NCI-H526 treated with DMSO at 0.1 percent for 48 hours (cell line): ENCODE measurements at places on chromosomes 1 and 21.

DNA sequence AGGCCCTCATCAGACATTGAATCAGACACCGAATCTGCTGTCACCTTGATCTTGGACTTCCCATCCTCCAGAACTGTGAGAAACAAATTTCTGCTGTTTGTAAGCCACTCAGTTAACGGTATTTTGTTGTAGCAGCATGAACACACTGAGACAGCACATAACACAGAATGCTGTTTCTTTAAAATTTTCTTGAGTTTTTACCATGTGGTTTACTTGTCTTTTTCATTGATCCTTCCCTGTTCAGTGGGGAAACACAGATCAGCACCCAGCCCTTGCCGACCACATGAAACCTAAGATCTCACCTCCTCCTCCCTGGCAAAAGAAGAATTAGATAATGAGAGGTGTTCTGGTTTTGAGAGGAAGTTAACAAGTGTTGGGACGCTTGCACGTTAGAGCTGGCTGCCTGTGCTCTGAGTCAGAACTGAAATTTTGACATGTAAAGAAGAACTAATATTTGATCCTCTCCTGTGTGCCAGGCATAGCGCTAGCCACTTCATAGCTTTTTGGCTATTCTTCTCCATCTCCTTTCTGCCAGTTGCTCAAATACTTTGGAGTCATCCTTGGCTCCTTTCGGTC, 179.6 kb downstream of the DHRS3 start:
- DNase-seq = no peak

DNA sequence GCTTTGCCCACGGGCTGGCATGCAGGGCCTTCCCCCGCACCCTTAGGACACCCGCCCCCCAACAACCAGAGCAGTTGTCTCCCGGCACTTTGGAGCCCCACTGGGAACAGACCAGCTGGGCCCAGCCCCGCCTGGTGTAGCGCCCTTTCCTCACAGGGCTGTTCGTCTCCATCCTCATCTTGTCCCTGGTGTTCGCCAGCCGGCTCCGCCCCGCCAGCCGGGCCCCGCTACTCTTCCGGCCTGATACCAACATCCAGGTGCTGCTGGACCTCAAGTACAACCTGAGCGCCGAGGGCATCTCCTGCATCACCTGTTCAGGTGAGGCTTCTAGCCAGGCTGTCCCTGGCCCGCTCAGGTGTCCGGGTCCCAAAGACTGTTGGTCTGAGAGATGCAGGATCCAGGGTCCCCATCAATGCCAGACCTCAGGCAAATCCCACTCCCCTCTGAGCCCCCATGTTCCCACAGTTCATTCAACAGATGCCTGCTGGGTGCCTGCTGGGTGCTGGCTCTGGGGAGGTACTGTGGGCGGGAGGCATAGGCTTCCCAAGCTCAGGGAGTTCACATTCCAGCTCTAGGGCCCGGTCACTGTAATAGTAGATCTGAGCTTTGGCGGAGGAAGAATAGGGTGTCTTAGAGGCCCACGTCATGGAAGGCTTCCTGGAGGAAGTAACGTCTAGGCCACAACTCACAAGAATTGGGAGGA, 41.7 kb downstream of the DISP3 start:
- no peak for DNase-seq

- DNase-seq = no peak
Measured at GRCh38 chr1:18712252-18712600, 81.6 kb downstream of the PAX7 start.

DNA sequence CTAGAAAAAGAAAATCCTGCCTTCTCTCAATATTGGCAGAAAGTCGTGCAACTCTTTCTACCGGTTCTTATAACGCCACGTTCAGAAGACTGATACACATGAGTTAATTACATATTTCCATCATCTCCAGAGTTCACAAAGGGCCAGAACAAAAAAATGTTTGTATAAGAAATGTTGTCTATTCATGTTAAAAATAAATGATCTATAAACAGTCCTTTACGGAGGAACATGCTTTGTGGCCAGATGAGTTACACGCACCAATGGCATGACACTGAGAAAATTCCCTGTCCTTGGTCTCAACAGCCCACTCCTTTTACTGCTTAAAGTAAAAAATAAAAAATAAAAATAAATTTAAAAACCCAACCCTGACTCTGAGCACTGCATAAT, 29.5 kb downstream of the C2CD2 start:
- no peak for DNase-seq

DNA sequence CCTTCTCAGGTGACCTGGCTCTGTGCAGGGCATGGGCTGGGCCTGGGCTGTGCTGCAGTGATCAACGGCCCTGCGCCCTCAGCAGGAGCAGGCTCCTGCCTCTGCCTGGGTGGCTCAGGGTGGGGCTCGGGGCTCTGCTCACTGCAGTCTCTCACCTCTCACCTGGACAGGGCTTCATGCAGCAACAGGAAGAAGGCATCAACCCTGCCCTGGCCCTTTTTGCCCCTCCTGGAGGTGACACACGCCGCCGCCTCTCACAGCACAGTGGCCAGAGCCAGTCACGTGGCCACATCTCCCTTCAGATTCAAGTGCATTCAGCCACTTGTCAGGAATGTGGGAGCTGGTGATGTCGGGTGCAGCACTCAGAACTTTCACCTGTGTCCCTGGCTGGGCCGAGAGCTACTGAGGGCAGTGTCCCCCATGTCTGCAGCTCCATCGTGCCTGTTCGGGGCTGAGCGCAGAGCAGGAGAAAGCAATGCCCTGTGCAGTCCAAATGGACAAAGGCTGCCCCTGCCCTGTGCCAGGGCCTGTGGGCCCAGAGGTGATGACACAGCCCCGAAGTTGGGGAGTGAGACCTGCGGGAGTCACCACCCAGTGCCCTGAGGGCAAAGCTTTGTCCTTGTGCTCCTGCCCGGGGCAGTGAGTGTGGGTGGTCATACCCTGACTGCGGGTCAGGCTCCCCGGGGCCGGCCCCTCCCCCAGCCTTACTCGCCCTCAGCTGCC, 314.0 kb downstream of the PTPRU start:
- DNase-seq = no peak

GRCh38 chr1:112371775-112372174, 24.2 kb upstream of the CTTNBP2NL start:
- no peak for DNase-seq

GRCh38 chr1:26692211-26692792, 3.5 kb upstream of the ARID1A start:
- DNase-seq = peak; percentile 99

GRCh38 chr1:145871994-145872924, 13.4 kb upstream of the PIAS3 start:
- DNase-seq = no peak

DNA sequence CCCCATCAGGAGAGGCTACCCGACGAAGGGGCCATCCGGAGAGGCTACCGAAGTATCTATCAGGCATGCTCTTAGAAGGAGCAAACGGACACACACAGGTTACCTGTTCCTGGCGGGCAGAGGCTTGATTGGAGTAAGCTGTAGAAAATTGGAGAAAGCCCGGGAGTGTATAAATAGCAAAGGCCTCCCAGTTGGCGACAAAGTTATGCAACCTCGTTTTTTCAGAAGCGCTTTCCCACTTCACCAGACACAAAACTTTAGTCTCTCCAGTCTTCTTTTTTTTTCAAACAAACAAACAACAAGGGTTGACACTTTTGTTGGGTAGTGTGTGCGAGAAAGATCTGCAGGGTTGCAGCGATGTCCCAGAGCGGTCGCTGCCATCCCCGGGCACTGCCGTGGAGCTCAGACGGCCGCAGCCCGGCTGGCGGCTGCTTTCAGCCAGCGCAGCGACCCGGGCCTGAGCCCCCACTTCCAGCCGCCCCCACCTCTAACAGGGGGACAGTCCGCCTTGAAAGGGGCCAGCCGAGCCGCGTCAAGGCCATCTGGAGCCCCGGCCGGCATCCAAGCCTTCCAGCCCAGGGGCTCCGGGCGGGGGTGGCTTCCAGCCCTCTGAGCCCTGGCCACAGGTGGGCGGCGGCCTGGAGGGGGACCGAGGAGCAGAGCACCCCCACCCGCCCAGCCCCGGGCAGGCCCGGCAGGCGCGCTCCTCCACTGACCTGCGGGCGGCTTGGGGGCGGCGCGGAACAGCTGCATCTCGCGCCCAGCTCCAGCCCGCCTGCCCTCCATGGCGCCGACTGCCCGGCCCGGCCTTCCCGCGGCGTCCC, 616 bp downstream of the MCOLN3 start:
- peak; percentile 5 for DNase-seq

GRCh38 chr21:14312871-14313270, 70.1 kb downstream of the HSPA13 start:
- no peak for DNase-seq

DNA sequence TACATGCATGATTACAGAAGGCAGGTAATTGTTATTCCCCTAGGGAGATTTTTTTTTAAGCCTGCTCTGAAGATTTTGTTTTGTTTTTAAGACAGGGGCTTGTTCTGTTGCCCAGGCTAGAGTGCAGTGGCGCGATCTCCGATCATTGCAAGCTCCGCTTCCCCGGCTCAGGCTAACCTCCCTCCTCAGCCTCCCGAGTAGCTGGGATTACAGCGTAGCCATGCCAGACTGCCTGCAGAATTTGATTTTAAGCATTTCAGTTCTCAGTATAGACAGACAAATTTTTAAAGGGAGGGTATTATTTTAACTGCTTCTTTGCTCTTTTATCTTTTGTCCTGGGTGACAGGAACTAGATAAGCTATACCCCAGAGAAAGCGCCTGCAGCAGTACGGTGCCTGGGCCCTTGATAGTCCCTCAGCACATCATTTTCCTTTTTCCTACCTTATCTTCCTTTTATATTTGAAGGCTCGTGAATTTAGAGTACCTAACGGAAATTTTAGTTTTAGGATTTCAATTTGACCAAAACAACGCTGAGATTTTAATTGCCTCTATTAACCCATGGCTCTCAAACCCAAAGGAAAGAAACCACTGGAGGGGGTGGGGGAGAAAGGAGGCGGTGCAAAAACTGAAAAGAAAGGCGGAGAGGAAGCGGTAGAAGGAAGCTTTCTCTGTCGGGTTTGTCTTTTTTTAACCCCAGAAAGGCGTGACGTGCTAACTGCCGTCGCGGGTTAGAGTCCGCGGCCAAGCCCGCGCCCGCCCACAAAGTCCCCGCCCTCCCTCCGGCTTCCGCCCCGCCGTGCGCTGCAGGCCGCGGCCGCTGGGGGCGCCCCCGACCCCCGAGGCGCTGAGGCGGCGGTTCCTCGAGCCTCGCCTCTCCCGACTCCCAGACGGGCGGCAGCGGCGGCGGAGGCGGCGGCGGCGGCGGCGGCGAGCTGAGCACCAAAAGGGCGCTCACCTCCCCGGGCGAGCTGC, at the start of gene EEIG2:
Gene EEIG2, plus strand, starts transcription at position 886 of the 972 bp plus-strand sequence. CDS start 329 bp downstream, outside the sequence.
- peak; percentile 35 for DNase-seq

DNA sequence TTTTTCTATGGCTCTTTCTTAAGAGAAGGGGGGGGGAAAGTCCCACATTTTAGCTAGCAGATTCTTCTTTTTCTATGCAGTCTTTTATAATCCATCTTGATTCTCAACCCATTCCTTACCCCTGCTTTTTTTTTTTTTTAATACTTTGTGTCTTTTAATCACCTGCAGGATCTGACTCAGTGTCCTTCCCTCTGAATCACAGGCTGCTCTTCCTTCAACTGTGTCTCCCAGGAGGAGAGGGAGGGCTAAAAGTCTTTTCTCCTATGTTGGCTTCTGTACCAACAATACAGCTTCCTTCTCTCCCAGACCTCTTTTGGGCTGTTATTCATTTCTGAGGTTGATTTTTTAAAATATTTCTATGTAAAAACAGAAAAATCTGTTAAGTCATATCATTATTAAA, 686.2 kb downstream of the ADGRL2 start:
- DNase-seq = no peak

DNA sequence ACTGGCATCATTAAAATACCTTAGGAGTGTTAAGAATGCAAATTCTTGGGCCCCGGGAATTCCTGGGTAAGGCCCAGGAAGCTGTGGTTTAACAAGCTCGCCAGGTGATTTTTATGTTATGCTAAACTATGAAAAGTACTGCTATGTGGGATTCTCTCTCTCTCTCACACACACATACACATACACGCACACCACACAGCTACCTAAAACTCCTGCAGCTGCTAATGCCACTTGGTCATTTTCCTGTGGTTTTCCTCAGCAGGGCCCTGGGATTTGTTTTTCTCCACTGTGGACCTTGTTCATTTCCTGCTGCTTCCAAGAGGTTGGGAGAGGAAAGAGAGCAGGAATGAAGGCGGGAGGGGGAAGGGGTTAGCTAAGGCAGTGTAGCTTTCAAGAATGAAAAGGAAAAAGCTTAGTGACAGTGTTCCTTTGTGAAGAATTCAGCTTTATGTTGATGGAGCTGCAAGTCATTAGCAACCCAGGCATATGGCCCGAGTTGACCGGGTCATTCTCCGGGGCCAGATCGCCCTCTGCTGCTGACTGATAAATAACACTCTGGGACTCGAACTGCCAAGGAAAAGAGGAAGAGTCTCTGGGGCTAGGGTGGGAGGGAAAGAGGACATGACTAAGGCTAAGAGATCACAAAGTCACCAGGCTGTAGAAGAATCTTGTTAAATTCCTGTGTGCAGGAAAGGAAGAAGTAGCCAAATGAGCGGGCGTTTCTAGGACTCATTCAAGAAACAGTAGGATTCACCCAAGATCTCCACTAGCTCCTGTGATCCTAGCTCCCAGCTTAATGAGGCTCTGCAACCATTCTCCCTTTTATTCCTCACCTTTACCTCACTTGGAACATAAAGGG, 30.5 kb upstream of the LRIG2 start:
- peak; percentile 95 for DNase-seq

DNA sequence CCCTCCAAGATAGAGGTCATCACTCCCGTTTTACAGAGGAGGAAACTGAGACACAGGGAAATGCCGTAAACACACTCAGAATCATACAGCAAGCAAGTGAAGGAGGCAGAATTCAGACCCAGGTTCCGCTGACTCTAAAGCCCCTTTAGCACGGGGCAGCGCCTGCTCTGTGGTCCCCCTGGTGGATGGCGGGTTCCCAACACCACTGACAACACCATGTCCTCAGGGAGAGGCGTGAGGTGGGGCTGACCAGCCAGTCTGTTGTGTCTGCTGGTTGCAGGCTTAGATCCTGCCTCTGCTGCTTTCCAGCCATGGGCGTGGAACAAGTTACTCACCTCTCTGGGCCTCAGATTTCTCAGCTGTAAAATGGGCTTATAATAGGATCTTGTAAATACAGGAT, 617.3 kb downstream of the MATN1 start:
- DNase-seq = no peak

DNA sequence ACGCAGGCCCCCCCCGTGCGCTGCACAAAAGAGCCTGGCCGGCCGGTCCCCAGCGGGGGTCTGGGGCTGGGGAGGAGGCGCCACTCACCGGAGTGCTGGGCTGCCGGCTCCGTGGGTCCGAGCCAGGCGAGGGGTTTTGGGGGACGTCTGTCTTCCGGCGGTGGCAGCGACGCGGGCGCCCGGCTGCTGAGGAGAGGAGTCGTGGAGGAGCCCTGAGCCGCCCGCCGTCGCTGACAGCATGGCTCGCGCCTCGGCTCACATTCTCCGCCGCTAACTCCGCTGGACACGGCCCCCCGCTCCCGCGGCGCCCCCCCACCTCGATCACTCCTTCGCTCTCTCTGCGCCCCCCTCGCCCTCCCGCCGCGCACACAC, 649 bp downstream of the AHDC1 start:
- no peak for DNase-seq
